Psoas muscle (tissue), 8 donors: ENCODE measurements at places on chromosomes 13 and 19. TPM values are rescaled to one million over a fixed set of nuclear protein-coding genes. Genes with fewer than 3 reads are reported as not detected.

GRCh38 chr19:53908935-53909415 is at the start of gene CACNG7:
Gene CACNG7, plus strand, starts transcription at chr19:53909278. Its CDS starts 3,554 bp downstream, at chr19:53912832.
- no peak within 1 kb of the TSS for H3K27ac ChIP-seq
- peak; percentile 8 for DNase-seq
- no peaks in the 10 kb centered on the region for H3K27me3 ChIP-seq
- H3K4me3 ChIP-seq: peak within 1 kb of the TSS; percentile 33
- peaks cover 8% of the 10 kb centered on the region for H3K4me1 ChIP-seq

DNA sequence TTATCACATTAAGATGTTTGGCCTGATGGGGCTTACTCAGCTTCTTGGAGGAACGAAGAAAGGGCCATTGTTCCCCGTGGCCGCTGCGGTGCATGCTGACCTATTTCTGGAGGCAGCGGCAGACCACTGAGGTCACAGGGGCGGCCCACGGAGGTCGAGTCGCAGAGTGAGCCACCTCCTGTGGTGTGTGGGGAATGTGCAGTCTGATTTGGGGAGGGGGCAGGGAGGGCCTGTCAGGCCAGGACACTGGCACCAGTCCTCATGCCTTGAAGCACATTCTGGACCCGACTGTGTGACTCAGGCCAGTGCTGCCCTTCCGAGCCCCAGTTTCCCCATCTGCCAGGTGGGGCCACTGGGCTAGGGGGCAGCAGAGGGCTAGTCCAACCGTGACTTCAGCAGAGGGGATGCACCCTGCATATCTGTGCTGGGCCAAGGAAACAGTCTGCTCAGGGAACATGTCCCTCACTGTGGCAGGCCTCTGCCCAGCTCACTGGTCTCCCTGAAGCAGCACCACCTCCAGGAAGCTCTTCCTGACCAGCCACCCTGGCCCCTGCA is 6.3 kb downstream of the SLC7A10 start:
- no peak overlapping the region for H3K27ac ChIP-seq
- no peak overlapping the region for H3K4me3 ChIP-seq
- H3K36me3 ChIP-seq: no peaks in the 10 kb centered on the region
- no peaks in the 10 kb centered on the region for H3K4me1 ChIP-seq
- H3K27me3 ChIP-seq: peaks cover 2% of the 10 kb centered on the region

DNA sequence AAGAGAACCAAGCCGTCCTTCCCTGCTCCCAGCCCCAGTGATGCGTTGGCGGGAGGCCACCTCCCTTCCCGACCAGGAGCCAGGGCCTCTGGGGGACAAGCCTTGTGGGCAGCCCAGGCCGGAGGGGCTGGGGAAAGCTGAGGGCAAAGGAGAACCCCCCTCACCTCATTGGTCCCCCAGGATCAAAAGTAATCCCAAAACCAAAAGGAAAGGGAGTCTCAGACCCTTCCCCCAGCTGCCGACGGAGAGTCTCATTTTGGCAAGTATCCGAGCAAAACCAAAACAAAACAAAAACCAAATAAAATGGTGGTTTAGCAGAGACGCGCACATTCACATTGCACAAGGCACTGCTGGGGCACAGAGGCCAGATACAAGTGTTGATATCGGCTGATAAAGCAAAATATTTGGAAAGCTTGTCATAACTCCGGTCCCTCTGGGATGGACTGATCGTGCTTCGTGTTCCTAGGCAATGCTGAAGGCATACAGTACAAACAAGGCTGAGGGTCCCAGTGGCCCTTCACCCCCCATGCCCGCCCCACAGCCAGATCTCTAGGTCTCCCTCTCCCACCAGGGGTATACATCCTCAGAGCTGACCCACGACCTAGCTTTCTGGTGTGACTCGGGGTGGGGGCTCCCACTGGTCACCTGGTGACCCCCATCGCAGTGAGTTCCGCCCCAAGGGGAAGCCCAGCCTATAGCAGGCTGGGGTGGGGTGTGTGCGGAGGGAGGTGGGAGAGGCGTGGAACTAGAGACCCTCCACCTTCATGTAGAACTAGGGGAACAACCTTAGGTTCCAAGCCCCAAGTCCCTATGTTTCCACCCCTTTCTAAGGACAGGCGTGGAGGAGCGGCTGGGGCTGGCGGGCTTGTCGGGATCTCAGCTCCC is 2.1 kb downstream of the CEBPA start:
- H3K36me3 ChIP-seq: no peaks in the 10 kb centered on the region
- peak overlapping the region; percentile 86 for H3K4me3 ChIP-seq
- H3K4me1 ChIP-seq: peaks cover 18% of the 10 kb centered on the region

DNA sequence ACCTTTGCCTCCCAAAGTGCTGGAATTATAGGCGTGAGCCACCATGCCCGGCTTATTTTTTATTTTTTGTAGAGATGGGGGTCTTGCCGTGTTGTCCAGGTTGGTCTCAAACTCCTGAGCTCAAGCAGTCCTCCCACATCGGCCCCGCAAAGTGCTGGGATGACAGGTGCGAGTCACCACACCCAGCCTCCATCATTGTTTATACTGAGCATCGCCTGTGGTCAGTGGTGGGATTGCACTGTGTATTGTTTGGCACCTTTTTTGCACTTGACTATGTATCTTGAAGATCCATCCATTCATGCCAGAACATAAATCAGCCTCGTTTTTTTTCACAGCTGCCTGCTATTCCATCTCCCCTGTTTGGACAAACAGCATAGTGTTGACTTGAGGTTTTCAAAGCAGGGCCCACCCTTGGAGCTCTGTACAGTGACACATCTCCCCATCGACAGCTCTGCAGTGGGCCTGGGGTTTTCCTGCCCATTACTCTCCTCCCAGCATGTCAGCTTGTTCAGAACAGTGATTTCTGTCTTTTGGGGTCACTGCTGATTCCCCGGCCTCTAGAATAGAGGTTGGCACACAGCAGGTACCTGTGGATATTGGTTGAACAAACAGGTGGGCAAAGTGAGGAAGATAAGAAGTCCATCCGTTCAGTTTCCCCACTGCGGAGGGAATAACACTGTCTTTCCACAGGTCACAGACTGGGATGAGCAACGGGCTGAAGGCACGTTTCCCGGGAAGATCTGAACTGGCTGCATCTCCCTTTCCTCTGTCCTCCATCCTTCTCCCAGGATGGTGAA is 8.2 kb upstream of the UPK1A start:
- H3K4me1 ChIP-seq: no peaks in the 10 kb centered on the region
- H3K27ac ChIP-seq: no peak overlapping the region
- no peaks in the 10 kb centered on the region for H3K27me3 ChIP-seq
- no peak for DNase-seq
- peaks cover 78% of the 10 kb centered on the region for H3K36me3 ChIP-seq

DNA sequence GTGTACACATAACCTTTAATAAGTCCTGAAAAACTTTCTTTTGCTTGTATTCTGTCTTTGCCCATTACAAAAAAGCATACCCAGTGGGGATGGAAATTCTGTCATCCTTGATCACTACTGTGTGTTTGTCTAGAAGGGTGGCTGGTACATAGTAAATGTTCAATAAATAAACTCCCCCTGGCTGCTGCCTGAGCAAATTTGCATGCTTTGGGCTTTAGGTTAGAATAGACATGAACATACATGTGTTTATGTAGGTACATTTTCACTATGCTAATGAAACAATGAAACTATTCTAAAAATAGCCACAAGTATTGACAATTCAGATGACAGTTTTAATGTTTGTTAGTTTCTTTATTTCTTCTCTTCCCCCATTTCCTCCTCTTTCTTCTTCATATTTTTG is 36.1 kb downstream of the TNFSF13B start:
- H3K27ac ChIP-seq: no peak overlapping the region
- no peaks in the 10 kb centered on the region for H3K27me3 ChIP-seq
- no peak for DNase-seq
- no peaks in the 10 kb centered on the region for H3K4me1 ChIP-seq

GRCh38 chr13:106987427-106987785 is 419.5 kb upstream of the ARGLU1 start:
- H3K36me3 ChIP-seq: no peaks in the 10 kb centered on the region
- no peak for DNase-seq
- H3K27ac ChIP-seq: no peak overlapping the region
- no peak overlapping the region for H3K4me3 ChIP-seq

GRCh38 chr13:52452470-52452869 is 2.0 kb upstream of the VPS36 start:
- no peaks in the 10 kb centered on the region for H3K36me3 ChIP-seq
- no peak overlapping the region for H3K27ac ChIP-seq
- H3K4me1 ChIP-seq: peaks cover 30% of the 10 kb centered on the region
- no peak for DNase-seq
- H3K4me3 ChIP-seq: no peak overlapping the region

GRCh38 chr13:24280720-24281119 is 28.7 kb upstream of the C1QTNF9 start:
- H3K27ac ChIP-seq: no peak overlapping the region
- H3K4me1 ChIP-seq: no peaks in the 10 kb centered on the region
- no peaks in the 10 kb centered on the region for H3K27me3 ChIP-seq
- no peaks in the 10 kb centered on the region for H3K36me3 ChIP-seq

- H3K27me3 ChIP-seq: peaks cover 47% of the 10 kb centered on the region
- H3K4me1 ChIP-seq: peaks cover 14% of the 10 kb centered on the region
- H3K4me3 ChIP-seq: peak overlapping the region; percentile 65
- H3K36me3 ChIP-seq: no peaks in the 10 kb centered on the region
- DNase-seq: peak; percentile 91
Measured at GRCh38 chr19:10424011-10424637, 3.8 kb downstream of the PDE4A start.

- DNase-seq: no peak
- no peaks in the 10 kb centered on the region for H3K4me1 ChIP-seq
- no peaks in the 10 kb centered on the region for H3K27me3 ChIP-seq
- H3K36me3 ChIP-seq: no peaks in the 10 kb centered on the region
- H3K27ac ChIP-seq: peak overlapping the region; percentile 41
- no peak overlapping the region for H3K4me3 ChIP-seq
Measured at GRCh38 chr19:46481223-46481848, 10.0 kb upstream of the PNMA8A start.

DNA sequence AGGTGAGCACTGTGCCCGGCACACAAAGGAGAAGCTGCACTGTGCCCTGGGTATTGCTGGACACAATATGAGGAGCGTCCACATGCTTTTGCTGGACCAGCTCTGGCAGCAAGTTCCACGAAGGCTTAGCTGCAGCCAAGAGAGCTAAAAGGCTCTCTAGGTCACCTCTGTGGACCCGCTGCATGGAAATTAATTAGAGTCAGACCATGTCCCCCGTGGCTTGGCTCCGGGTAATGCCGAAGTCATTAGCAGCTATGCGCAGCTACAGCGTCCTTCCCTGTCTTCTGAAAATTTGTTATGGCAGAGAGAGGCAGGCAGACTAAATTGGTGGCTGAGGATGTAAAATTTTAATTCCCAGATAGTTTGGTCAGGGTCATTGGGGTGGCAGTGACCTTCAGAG is 271.5 kb downstream of the SLC7A1 start:
- H3K4me1 ChIP-seq: no peaks in the 10 kb centered on the region
- H3K27me3 ChIP-seq: no peaks in the 10 kb centered on the region
- H3K27ac ChIP-seq: no peak overlapping the region
- H3K4me3 ChIP-seq: no peak overlapping the region
- no peak for DNase-seq

- H3K27ac ChIP-seq: no peak overlapping the region
- no peaks in the 10 kb centered on the region for H3K36me3 ChIP-seq
- no peaks in the 10 kb centered on the region for H3K27me3 ChIP-seq
- H3K4me1 ChIP-seq: no peaks in the 10 kb centered on the region
- H3K4me3 ChIP-seq: no peak overlapping the region
Measured at GRCh38 chr13:51838240-51838846, 6.6 kb downstream of the TMEM272 start.

GRCh38 chr19:2305452-2306280 is 2.3 kb downstream of the LINGO3 start:
- no peaks in the 10 kb centered on the region for H3K36me3 ChIP-seq
- no peak overlapping the region for H3K27ac ChIP-seq
- H3K27me3 ChIP-seq: no peaks in the 10 kb centered on the region
- H3K4me1 ChIP-seq: peaks cover 9% of the 10 kb centered on the region

DNA sequence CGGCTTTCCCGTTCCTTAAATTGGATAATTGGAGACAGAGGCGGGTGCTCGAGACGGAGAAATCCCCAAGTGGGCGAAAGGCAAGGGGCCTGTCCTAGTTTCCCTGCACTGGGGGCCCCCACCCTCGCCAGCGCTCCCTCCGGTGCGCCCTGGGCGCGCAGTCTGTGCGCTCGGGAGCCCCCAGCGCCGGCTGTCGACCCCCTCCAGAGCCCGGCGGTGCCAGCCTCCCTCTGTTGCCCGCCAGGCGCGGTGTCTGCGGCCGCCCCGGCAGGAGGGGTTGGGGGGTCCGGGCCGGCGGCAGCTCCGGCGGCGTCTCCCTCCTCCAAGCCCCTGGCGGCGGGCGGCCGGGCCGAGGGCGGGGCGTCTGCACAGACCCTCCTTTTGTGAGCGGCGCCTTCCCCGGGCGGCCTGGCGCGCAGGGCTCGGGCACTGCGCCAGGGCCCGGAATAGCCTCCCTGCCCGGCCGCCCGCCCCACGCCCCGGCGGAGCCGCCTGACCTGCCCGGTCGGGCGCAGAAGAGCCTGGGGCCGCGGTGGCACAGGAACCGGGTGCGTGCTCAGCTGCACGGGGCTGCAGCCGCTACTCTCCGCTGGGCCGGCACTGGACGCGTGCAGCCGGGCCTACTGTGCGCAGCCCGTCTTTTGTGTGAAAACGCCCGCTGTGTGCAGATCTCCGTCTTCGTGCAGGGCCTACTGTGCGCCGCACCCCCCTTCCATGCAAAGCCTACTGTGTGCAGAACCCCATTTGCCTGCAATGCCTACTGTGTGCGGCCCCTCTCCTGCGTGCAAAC is 13.2 kb downstream of the GADD45B start:
- H3K4me3 ChIP-seq: peak overlapping the region; percentile 65
- no peaks in the 10 kb centered on the region for H3K27me3 ChIP-seq
- H3K27ac ChIP-seq: peak overlapping the region; percentile 61
- DNase-seq: peak; percentile 67

- no peaks in the 10 kb centered on the region for H3K27me3 ChIP-seq
- peak overlapping the region; percentile 4 for H3K27ac ChIP-seq
- peaks cover 2% of the 10 kb centered on the region for H3K36me3 ChIP-seq
- peaks cover 10% of the 10 kb centered on the region for H3K4me1 ChIP-seq
- DNase-seq: no peak
- no peak overlapping the region for H3K4me3 ChIP-seq
Measured at GRCh38 chr19:18368504-18369222, 17.3 kb upstream of the GDF15 start.

DNA sequence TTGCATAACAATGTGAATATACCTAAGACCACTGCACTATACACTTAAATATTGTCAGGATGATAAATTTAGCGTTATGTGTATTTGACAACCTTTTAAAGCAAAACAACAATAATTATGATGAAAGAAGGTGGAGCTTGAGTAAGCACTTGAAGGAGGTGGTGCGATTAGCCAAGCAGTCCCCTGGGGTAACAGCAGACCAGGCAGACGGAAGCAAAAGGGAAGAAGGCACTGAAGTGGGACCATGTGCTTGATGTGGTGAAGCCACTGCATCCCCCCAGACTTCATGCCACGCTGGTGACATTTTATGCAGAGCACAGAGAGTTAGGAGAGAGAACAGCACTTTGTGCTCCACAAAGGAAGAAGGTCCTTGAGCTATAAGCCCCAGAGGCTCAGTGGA is 58.3 kb upstream of the ZNF507 start:
- no peak for DNase-seq
- H3K27me3 ChIP-seq: no peaks in the 10 kb centered on the region
- H3K27ac ChIP-seq: no peak overlapping the region

- H3K27me3 ChIP-seq: no peaks in the 10 kb centered on the region
- H3K27ac ChIP-seq: no peak overlapping the region
- no peaks in the 10 kb centered on the region for H3K4me1 ChIP-seq
Measured at GRCh38 chr19:43643326-43643725, 3.7 kb upstream of the CADM4 start.

The N4BP2L1 gene
- total RNA-seq: 7.3 TPM

The SPRED3 gene
- 2.1 TPM for total RNA-seq

The RPL36 gene
- 572 TPM for total RNA-seq

The LGALS7B gene
- total RNA-seq: not detected

The OR10H1 gene
- total RNA-seq: not detected

The GPC5 gene
- not detected for total RNA-seq

The SIGLEC11 gene
- not detected for total RNA-seq

The CELF5 gene
- total RNA-seq: not detected

The WTIP gene
- 7.3 TPM for total RNA-seq

The SLC25A23 gene
- 91.8 TPM for total RNA-seq

The FXYD3 gene
- not detected for total RNA-seq
